ENCODE measurements at places on chromosomes 11 and 22.
A peak's percentile ranks its signal among the peaks of the same experiment; 100 is the strongest.

DNA sequence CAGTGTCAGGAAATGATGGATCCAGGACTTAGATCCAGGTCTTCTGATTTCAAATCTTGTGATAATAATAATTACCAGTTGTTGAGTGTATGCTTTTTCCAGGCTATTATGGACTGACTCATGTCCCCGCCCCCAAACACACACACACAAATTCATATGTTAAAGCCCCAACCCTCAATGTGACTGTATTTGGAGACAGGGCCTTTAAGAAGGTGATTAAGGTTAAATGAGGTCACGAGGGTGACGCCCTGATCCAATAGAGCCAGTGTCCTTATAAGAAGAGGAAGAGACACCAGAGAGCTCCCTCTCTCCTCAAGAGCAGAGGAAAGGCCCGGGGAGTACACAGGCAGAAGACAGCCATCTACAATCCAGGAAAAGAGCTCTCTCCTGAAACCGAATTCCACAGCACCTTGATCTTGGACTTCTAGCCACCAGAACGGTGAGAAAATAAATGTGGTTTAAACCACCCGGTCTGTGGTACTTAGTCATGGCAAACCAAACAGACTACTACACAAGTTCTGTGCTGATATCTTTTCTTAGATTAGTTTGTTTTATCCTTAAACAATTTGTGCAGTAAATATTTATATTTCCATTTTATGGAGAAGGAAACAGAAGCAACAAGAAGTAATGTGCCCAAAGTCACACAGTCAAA is 8.2 kb downstream of the TMPRSS5 start:
- no peak for DNase-seq

GRCh38 chr11:124930799-124931198 is 5.0 kb downstream of the HEPACAM start:
- DNase-seq, result no peak

DNA sequence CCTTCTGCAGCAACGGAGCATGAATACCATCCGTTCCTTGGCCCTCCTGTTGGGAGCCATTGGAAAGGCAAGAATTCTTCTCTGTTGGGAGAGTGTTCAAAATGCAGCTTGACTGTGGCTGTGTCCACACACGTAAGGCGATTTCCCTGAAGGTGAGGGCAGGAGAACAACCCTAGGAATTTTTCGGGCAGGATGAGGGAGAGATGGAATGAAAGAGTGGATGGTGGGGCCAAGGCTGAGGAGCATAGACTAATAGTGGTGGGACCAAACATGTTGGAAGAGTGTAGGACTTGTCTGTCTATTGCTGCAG is 924.9 kb downstream of the TBC1D22A start:
- DNase-seq, result no peak

- no peak for DNase-seq
Observed at GRCh38 chr11:65767406-65767805, 13.4 kb downstream of the AP5B1 start.

- DNase-seq, result no peak
Observed at GRCh38 chr11:12961615-12962014, 47.5 kb upstream of the RASSF10 start.

- DNase-seq, result peak; percentile 19
Observed at GRCh38 chr11:2796091-2796490, 89.5 kb downstream of the CDKN1C start.

- no peak for DNase-seq
Observed at GRCh38 chr11:85118151-85118550, 509.0 kb downstream of the DLG2 start.

DNA sequence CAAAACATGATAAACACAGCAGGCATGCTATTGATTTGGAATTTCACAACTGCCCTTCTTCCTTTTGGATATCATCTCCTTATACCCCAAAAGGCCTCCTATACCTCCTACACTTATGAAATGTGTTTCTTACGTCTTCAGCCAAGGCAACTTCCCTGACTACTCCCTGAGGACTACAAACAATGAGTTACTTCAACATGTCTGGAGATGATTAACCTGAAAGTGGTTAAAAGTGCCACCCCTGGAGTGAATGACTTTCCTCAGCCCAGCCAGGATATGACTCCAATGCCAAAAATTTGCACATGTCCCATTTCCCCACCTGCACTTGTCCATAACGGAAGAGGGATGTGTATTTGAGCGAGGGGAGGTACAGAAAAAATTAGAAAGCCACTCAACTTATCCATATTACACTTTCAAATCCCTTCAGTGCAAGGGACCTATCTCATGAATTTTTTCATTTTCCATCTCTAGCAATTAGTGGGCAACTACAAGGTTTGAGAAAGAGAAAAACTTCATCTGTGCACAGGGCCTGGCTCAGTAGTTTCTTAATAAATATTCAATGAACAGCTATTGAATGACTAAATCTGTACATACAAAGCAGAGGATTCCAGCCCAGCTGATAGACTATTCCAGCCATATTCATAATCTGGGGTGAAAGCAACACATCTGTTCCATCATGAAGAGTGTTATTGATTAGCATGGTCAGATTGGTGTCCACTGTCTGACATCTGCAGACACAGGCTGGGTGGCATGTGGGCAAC is 36.8 kb downstream of the KIRREL3 start:
- no peak for DNase-seq

DNA sequence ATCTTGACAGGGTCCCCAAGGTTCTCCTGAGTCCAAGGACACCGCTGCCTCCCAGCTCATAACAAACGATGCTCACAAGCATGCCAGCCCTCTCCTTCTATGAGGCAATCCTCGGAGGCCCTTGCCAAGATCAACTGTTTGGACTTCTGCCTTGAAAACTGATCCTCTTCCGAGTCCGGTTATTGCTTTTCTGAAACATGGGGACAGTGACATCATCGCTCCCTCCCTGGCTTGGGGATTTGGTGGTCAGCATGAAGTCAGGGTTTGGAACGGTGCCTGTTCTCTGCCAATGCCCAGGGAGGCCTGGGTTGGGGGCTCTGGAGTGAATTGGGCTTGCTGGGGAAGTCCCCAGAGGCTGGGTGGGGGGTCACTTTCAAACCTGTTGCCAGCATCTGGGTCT is 149.3 kb downstream of the FBXO7 start:
- DNase-seq, result no peak

GRCh38 chr11:117299351-117300282 is 8.5 kb downstream of the BACE1-AS start:
- DNase-seq, result no peak

DNA sequence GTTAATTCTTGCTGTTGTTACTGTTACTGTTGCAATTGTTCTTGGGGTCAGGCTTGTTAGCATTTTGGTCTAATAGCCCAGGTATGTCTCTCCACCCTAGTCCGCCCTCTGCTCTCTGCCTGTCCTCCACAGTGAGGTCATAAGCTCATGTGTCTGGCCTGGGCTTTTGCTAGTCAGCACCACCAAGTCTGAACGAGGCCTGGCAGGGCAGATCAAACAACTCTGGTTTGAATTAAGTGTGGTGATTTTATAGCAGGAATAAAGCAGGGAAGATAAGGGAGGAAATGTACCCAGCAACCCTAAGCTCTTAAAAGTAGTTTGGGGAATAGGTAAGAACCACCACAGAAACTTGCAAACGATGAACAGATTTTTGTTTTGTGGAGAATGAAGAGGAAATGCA is 98.7 kb downstream of the ABTB2 start:
- DNase-seq, result no peak

- DNase-seq, result no peak
Observed at GRCh38 chr11:134146598-134146997, 77.2 kb downstream of the NCAPD3 start.

DNA sequence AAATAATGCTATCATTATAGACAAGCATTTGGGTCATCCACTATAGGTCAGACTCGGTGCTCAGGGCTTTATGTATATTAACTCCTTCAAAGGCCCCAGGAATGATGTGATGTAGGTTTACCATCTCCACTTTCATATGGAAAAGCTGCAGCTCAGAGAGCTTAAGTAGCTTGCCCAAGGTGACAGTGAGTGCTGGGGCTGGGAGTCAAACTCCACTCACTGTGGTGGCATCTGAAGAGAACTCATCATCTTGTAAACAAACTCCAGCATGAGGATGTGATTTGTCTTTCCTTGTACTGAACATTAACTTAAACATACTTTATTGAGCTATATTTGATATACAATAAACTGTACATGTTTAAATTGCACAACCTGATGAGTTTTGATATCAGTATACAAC is 25.4 kb downstream of the TENM4 start:
- no peak for DNase-seq

DNA sequence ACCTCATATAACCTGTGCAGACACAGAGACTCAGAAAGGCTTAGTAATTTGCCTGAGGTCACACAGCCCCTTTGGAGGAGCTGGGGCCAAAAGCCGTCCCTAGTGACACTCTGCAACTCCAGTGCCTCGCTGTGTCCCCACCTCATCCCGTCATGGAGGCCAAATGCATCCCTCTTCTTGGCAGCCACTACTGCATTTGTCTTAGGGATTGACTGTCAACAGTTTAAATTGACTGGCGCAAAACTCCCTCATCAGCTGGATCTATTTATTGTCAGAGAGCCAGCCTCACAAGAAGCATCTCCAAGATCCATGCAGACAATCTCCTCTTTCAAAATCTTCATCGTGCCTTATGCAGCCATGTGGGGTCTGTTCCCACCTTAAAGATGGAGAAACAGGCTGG is 35.7 kb downstream of the ANO1 start:
- DNase-seq, result no peak

- no peak for DNase-seq
Observed at GRCh38 chr22:23786261-23786710, 480 bp upstream of the SMARCB1 start.

DNA sequence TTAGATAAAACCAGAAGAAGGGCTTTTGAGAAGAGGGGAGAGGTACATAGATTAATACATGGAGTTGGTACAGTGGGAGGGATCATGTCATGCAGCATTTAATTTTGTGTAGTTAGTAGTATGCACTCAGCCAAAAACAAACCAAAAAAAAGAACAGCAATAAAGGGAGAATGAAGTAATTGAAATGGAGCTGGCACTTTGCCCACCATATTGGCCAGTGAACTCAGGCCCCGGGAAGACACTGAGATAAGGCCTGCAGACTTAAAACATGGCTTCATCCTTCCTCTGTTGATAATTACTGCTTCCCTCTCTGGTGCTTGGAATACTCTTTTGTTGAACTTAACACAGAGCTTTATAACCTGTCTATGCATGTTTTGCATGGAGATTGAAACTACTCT is 3.1 kb downstream of the PANX1 start:
- no peak for DNase-seq

- no peak for DNase-seq
Observed at GRCh38 chr11:85947431-85948272, 92.5 kb downstream of the CCDC83 start.

DNA sequence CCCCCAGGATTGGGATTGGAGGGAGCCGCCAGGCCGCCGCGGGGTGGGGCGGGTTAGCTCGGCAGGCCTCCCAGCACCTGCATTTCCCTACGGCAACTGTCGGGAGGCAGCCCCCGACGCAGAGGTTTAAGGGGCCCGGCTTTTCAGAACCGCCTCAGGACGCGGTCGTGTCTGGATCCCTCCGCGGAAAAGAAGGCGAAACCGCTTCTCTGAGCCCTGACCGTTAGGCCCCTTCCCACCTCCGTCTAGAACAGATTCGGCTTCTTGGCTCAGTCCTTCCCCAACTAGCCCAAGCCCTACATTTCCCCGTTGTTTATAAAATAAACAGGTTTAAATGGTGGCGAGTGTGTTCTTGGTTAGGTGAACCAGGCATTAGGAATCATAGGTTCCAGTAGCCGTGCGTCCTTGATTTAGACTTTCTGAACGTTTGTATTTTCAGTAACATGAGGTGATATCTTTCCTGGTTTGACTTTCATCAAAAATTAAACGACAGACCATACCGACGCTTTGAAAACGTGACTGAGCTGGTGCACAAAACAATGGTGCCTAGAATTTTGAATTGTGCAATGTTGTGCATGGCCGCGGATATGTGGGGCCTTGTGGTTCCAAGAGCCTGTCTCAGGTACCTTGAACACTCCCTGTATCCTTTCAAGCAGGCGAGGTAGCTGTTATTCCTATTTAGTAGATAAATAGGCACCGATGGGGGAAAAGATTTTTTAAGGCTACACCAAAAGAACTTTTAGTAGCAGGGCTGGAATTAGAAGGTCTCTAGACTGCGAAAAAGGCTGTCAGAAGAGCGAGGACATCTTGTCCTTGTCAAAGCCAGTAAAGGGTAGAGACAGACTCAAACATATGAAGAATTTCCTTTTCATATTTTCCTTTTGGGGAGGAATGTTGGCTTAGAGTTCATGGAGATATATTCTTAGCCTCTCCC is 1.2 kb upstream of the HSPA8 start:
- no peak for DNase-seq

GRCh38 chr11:1765871-1766718 is 2.4 kb upstream of the CTSD start:
- DNase-seq, result no peak

- no peak for DNase-seq
Observed at GRCh38 chr11:45879803-45880686, 5.4 kb upstream of the MAPK8IP1 start.

GRCh38 chr11:26510756-26511155 is 61.3 kb downstream of the MUC15 start:
- no peak for DNase-seq

Measured in omental fat pad (tissue), 4 donors.